Forelimb muscle (tissue), 1 donor: ENCODE measurements at places on chromosomes 7 and 10.
A peak's percentile ranks its signal among the peaks of the same experiment; 100 is the strongest.

DNA sequence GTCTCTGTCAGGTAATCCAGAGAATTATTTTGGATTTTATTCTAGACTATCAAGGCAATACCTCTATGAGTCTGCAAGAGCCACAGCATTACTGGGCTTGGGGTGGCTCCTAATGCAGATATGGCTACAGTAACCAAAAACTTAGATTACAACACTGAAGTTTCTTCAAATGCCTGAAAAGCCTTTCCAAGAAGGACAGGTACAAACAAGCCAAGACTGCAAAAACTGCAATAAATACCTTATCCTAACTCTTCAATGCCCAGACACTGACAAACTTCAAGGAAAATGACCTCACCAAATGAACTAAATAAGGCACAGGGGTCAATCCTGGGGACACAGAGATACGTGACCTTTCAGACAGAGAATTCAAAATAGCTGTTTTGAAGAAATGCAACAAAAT, 82.0 kb downstream of the TES start:
- DNase-seq = no peak

GRCh38 chr10:132368881-132369635, 27.9 kb upstream of the PWWP2B start:
- no peak for DNase-seq

DNA sequence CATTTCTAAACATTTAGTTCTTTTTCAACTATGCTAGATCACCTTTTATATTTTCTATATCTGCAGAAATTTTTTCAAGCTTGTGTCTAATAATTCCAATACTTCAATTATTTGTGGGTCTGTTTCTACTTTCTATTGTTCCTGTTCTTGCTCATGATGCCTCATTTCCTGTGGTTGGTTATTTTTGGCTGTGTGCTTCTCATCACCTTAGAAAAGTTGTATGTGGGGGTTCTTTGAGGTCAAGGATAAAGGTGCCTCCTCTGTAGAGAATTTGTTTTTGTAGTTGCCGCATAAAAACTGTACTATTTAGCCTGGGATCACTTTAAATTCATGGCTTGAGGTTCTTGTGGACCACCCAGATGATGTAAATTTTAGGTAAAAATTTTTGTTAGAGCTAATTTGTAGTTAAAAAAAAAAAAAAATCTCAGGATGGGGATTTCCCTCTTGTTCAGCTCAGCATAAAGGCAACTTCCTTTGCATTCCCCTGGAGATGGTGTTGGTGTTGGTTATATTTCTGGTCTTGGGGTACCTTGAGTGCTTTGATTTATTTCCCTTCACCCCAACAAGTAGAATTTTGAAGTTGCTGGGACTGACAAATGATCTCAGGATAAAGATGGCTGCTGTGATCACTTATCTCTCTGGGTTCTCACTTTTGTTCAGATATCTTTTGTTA, 27.0 kb upstream of the JAZF1 start:
- no peak for DNase-seq

DNA sequence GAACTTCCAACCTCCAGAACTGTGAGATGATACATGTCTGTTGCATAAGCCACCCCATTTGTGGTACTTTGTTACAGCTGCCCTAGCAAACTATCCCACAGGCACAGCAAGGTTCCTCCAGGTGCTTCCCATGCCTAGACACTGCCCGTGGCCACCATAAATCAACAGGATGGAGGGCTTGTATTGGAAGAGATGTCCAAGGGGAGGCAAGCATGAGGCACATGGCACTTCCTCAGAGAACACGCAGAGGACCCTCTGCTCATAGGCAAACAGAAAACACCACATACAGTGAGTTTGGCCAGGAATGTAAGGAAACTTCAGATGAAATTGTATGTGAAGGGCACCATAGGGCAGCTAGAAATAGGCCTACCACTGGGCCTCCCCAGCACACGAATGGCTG, 291.1 kb downstream of the GRID1 start:
- DNase-seq = no peak

DNA sequence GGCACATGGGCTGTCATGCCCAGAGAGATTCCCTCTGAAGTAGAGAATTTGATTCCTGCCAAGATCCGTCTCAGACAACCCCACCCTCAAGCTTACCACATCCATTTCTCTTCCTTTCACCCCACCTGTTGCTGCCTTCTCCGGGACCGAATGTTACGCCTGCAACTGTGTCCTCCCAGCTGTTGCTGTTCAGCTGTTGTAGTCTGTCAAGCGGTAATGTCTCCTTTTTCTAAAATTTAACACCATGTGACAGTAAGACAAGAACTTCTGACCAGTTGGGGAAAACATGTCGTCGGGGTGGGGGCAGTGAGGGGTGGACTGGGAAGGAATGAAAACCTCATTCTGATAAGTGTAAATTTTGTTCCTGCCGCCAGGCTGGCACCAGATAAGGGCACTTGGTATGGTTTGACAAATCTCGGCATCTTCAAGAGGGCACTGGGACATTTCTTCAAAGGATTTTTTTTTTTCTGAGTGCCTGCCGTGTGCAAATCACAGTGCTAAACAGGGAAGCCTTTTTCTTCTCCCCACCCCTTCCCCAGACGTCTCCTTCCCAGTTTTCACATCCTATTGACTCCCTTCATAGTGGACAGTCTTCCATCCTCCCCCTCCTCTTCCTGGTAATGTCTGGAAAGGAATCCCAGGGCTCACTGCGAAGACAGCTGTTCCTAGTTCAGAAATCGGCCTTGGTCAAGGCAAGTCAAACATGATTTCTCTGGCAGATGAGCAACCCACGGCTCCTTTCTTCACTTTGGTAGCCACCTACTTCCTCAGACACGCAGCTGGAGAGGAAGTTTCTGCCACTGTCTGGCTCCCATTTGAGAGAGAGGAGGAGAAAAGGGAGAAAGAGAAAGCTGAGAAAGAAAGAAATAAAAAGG, 5.0 kb upstream of the CELF2 start:
- DNase-seq = no peak

DNA sequence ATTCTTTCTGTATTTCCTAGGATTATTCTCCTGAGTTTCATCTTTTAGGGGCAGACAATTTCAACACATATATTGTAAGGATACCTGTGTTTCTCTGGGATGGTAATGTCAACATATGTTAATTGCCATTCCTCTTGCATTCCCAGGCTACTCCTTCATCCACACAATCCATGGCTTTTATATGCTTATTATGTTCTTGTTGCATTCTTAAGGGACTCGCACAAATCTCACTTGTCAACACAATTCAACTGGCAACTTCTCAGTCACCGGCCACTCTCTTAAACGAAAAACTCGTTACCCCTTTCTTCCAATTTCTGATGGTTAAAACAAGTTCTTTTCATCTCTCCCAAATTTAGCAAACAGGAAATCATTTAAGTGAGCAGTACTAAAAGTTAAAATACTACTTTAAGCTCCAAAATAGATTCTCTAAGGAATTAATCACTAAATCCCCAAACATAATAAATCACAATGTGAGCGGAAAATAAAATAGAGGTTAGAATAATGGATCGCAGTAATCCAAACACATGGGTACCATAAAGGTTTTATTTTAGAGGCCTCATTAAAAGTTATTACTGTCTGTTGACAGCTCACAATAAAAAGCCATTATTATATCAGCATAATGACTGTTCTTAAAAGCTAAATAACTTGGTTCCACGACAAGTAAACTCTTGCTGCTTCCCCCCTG, 223.2 kb downstream of the ELMO1 start:
- DNase-seq = no peak

DNA sequence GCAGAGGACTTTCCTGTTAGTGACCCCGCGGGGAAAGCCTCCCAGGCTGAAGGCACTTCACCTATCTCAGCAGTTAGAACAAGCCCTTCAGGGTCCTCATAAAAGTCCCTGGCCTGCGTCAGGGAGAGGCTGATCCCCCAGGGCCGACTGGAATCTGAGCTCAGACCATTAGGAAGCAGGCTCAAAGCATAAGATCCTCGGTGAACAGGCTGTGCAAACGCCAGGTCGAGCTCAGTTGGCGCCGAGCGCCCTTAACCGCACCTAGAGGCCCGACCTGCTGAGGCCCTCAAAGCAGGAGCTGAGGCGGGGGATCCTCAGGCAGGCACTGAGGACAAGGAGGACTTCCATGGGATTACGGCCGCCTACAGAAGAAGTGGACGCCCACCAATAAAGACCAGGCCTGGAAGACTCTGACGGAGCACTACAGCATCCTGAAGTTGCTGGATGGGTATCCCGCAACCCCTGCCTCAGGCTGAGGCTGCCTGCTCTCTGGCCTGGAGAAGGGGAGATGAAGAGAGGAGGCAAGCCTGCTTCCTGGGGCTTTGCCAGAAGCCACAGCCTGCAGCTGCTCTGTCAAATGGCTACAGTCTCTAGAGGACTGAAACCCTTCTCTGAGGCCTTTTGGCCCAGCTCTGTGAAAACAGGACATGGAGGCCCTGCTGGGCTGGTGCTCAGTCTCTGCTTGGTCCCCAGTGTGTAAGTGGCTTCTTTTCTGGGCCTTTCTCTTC, 29.9 kb downstream of the LIPJ start:
- no peak for DNase-seq

DNA sequence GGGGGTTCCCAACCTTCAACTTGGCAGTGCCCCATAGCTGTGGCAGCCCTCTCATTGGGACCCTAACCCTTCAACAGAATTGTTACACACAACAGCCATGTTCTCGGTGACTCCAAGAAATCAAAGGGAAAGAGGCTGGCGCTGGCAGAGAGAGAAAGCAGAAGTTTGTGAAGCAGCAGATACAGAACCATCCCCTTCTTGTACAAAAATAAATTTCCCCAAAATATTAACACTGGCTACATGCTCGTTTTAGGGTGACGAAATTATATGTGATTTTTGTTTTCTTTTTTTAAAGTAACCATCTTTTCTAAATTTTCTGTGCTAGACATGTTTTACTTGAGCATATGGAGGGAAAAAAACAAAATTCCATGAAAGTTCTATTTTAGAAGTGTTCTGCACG, 45.2 kb upstream of the SAMD8 start:
- no peak for DNase-seq

DNA sequence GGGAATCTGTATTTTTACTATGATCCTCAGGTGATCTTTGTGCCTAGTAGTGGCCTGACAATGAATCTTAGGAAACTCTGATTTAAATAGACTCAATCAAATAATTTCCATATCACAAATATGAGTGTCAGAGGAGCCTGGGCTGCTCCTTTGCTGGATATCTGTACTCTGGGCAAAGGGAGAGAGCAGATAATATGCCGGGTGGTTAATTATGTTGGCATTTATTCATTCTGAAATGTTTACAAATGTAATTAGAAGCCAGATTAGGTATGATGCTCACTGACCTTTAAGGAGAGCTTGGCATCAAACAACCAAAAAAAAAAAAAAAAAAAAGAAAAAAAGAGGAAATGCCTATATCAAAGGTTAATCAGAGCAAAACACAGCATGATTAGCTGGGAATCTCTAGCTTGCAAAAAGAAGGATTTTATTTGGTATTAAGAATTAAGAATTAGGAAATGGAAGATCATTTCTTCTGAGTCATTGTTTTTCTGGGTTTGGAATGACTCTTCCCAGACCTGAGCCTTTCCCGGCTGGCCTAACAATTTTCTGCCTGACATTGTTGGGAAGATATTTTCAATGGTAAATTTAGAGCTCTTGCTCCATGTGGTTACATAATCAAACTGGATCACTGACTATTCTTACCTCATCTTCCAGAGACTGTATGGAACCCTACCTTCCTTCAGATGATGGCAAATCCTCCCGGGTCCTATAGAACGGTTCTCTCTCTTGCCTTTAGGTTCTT, 365.3 kb downstream of the REEP3 start:
- DNase-seq = no peak

- no peak for DNase-seq
Observed at GRCh38 chr7:107043491-107043890, 1.0 kb upstream of the PRKAR2B start.

- no peak for DNase-seq
Observed at GRCh38 chr10:130567011-130567410, 430.8 kb downstream of the GLRX3 start.

GRCh38 chr10:83218205-83218604, 921.1 kb upstream of the GHITM start:
- DNase-seq = no peak

GRCh38 chr7:134044682-134045081, 82.5 kb upstream of the LRGUK start:
- DNase-seq = no peak

DNA sequence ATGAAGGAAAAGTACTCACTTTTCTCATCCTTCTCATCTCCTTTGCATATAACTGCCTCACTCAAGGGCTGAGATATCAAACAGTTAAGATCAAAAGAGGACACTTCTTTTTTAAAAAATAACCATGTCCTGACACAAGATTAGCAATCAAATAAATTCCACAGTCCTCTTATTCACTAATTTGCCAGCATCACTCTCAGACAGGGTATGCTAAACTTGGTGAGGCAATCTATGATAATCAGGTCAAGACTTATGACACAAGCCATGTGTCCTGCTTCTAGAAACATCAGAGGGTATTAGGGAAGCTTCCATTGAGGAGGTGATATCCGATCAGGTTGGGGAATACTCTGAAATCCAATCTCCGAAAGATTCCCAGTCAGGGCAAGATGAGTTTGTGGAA, 10.4 kb downstream of the PANK1 start:
- no peak for DNase-seq

- no peak for DNase-seq
Observed at GRCh38 chr10:3159152-3159551, 13.4 kb downstream of the PITRM1 start.

GRCh38 chr7:19001854-19002253, 115.6 kb downstream of the TWIST1 start:
- no peak for DNase-seq

- peak; percentile 45 for DNase-seq
Observed at GRCh38 chr7:105691680-105692564, 110.6 kb upstream of the EFCAB10 start.

- DNase-seq = no peak
Observed at GRCh38 chr7:76217942-76218566, 16.4 kb downstream of the SRRM3 start.

DNA sequence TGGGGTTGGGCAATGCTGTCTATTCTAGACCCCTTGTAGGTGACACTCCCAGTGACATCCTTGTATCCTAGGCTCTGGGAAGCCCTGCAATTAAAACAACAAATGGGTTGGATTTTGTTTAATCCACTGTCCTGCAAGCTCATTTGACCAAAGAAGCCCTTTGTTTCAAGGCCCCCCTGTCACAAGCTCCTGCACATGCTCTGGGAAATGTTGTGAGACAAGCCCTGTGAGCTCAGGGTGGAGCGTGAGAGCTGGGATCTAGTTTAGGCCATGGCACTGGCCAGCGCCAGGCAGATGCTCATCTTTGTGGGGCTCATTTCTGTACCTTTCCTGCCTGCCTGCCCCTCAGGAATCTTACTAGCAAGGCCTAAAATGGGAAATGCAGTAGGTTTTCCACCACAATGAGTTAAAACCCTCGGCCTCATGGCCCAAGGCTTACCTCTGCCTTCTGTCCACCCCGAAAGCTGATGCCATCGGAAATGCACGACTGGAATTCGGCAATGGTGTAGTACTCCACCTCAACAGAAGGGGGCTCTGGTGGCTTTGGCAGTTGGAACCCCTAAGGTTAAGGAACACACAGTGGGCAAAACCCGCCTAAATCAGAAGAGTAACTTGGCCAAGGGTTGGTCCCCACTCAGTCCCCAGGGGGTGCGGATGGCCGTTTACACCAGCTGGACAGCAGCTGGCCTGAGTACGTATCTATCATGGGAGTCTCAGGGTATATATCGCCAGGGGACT, 112.0 kb downstream of the NEURL1 start:
- DNase-seq = no peak
